ENCODE measurements at places on chromosomes 2 and 18.

GRCh38 chr2:148209603-148210002 lies 188.7 kb downstream of the MBD5 start:
- DNase-seq, result no peak

- no peak for DNase-seq
These were observed 1062.3 kb upstream of the CRIM1 start for GRCh38 chr2:35293261-35293660.

- DNase-seq, result peak; percentile 73
These were observed 89.6 kb downstream of the MCFD2 start for GRCh38 chr2:46825939-46826568.

GRCh38 chr2:164642946-164643555 lies 21.8 kb upstream of the GRB14 start:
- no peak for DNase-seq

DNA sequence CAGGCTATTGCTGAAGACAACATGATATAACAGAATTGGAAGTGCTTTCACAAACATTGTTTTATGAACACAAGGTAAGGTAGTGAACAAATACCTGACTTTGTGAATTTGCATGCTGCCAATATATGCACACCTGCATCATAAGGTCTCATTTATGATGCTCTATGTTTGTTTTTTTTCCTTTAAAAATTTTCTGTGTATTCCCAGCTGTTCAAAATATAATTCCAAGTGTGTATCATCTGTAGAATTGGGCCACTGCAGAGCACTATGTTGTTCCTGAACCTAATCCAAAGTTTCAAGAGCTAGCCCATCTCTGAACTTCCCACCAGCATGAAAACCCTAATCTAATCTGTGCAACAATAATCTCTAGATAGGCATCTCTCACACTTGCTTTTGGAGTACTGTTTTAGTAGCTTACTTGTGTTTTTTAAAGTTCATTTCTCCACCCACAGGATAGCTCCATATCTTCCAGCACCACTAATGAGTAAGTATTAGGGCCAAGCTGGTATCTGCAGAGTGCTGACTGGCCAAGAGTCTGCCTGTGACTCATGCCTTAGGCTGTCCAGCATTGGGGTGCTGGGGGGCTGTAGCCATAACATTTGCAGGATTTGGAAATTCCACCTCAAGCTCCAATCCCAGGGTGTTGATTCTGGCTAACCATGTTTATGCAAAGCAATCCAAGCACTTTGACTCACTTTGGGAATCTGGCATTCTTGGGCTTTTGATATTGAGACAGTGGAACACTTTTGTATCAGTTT lies 208.2 kb upstream of the REV1 start:
- DNase-seq, result peak; percentile 23

DNA sequence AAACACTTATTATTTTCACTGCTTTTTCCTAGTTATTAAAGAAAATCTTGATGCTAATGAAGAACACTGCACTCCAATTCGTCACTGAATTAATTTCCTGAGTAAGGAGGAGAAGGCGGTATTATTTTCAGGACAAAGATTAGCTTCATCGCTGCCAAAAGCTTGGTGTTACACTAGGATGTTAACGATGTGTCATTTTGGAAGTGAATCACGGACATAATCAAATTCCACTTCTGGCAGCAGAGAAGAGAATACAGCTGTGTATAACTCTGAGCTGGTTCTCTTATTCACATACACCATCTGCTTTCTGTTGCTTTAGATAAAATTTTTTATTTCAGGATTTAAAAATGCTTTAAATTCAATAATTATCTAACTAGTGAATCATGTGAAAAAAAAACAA lies 74.1 kb downstream of the SCG2 start:
- DNase-seq, result peak; percentile 72

GRCh38 chr2:120436885-120437603 lies 91.1 kb downstream of the INHBB start:
- DNase-seq, result peak; percentile 40

DNA sequence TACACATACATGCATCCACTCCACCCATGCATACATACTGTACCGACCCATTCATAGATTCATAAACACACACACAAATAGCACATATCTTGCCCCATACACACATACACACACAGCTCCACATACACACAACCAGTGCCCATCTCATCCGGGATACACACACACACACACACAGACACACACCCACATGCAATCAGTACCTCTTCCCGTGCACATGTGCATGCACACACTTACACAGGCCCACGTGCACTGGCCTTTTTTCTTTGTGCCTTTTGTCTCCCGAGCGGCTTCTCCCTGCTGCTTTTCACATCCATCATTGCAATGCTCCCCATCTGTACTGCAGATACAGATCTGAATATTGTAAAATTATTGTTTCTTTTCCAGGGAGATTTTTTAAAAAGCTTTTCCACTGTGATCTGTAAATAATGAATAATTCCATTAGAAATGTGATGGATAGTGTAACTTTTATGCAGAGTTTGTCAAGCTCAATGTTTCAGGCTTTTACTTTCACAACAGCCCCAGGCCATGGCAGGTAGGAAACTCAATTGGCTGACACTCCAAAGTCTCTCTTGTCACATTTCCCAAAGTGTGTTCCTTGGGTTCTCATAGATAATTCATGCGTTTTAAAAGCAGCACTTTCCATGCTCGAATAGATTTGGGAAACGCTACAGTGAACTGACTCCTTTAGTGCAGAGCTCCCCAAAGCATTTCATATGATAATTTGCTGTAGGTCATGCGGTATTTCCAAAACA lies 393.5 kb downstream of the CTNNA2 start:
- DNase-seq, result no peak

GRCh38 chr18:23716516-23716915 lies 27.3 kb downstream of the LAMA3 start:
- DNase-seq, result peak; percentile 68

- DNase-seq, result no peak
These were observed 3.1 kb downstream of the ARHGAP25 start for GRCh38 chr2:68737711-68738110.

DNA sequence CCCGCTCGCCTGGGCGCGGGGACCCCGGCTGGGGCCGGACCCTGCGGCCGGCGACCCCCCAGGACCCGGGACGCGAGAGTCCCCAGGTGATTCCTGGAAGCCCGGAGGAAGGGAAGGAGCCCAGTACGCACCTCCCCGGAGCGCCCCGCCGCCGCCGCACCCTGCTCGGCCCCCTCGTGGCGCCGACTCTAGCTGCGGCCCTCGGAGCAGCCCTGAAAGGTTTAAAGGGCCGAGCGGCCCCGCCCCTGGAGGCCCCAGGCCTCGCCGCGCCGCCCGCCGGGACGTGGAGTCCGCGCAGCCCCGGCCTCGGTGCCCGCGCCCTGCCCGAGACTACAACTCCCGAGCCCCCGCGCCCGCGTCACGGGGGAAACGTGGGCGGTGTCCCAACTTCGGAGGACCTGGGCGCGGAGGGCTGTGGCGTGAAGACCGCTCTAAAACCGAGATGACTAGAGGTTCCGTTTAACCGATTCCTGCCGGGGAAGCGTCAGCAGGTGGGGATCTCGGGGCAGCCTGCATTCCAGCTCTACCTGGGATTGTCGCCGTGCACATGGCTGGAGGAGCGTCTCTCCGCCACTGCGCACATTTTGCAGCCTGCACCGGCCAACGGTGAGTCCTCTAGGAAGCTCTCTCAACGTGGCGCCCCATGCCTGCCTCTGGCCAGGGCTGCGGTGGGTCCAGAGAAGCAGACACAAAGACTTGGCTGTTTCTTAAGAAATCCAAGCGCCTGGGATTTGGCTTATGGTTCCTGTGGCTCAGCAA lies at the start of gene TMEM150A:
Gene TMEM150A, minus strand, starts transcription at position 223 of the 759 bp plus-strand sequence. CDS start 750 bp downstream, outside the sequence.
- DNase-seq, result peak; percentile 88

DNA sequence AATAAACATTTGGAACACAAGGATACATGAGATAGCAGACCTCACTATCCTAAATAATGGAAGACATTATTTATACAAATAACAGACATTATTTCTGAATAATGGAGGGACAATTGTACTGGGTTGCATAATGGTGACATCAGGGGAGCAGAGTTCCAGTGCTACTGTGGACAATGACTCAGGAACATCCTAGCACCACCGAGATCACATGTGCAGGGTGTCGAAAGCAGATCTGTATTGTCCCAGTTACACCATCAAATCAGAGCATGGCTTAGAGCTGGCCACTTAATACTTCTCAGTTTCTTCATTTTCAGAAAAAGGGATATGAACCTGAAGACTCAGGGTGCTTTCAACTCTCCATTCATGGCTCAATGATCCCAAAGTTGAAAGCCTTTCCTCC lies 249.1 kb upstream of the RBMS1 start:
- DNase-seq, result peak; percentile 60

DNA sequence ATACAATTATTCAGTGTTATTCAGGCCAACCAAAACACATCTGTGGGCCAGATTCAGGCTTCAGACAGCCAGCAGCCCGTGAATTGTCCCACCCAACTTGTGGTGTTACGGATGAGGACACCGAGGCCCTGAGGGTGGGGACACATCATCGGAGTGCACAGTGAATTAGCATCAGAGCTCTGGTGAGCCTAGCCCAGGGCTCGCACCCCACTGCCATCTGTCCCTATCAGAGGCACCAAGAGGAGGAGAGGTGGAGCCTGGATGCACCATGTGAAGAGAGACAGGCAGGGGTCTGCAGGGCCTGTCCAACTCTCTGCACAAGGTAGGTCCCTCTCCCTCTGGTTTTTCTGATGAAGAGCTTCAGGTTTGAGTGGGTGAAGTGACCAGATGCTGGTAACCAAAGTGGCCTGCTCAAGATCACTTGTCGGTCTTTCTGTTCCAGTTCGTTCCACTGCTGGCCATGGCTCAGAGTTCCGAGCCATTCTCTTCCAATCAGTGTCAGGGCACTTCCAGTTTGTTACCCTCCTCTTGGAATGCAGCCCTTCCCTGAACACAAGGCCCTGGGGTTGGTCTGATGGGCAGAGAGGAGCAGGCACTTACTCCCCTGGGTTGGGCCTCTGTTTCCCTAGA lies 14.8 kb upstream of the GLI2 start:
- DNase-seq, result no peak

GRCh38 chr2:62339413-62339812 lies 143.5 kb downstream of the B3GNT2 start:
- no peak for DNase-seq

DNA sequence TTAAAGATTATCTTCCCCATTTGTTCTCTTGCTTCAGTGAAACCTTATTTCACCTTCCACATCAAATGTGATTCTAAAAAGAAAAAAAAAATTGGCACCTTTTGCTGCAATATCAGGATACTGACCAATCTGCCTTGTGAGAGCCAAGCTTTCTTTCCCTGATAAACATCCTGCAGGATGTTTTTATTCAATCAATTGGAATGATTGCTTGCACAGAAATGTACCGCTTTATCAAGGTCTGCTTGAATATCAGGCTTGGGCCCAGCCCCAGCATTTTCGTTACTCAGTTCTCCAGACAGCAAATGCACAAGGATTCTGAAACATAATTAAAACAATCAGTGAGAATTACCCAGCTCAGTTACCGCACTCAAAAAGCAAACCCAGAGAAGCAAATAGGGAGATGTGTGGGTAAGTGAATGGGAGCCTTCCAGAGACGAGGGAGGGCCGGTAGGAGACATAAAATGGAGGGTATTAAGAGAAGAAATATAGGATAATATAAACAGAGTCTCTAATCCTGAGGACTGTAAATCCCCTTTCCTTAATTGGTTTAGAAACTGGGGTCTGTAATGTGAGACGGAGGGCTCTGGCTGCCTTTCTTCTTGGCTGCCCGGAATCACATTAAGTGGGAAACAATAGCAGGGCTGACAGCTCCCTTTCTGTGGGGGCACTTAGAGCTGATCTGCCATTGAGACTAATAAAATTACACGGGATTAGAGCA lies 291.8 kb downstream of the ICOS start:
- DNase-seq, result no peak

DNA sequence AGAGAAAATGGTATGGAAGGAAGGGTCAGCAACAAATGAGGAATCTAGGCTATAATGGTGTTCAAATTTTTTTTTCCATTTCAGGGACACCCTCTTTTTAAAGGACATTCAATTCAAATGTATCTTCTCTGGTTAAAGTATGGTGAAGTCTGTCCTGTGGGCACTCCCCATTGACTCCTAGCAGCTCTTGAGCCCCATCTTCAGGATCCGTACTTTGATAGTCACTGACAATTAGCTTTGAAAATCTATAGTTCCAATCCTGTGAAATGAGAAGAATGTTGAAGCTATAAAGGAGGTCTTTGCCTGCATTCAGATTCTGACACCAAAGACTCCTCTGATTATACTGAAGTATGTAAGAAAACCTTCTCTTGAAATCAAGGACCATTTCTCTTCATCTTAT lies 43.3 kb downstream of the KCNH7 start:
- DNase-seq, result no peak

DNA sequence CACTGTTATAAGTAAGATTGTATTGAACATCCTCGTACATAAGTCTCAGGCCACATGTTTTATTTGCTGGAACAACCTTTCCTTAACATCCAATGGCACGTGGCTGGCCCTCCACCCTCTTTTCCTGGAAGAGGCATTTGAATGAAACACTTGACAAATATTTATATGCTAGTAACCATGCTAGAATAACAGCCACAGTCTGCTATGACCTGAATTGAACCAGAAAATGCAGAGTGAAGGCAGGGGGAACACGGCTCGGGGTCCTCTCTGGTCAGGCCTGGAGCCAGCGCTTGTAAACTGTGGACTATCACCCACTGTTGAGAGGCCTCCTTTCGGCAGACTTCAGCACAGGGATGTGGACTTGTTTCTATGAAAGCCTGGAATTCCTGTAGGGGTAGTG lies 198.2 kb upstream of the COPS8 start:
- peak; percentile 47 for DNase-seq

Measured in fibroblast of gingiva (primary cell).